HCEC 1CT (cell line): ENCODE measurements at places on chromosomes 1 and 21.

GRCh38 chr1:23772049-23772853 is 6.0 kb upstream of the PITHD1 start:
- DNase-seq = peak; percentile 71

GRCh38 chr1:27886353-27886679 is 14.0 kb downstream of the THEMIS2 start:
- no peak for DNase-seq

DNA sequence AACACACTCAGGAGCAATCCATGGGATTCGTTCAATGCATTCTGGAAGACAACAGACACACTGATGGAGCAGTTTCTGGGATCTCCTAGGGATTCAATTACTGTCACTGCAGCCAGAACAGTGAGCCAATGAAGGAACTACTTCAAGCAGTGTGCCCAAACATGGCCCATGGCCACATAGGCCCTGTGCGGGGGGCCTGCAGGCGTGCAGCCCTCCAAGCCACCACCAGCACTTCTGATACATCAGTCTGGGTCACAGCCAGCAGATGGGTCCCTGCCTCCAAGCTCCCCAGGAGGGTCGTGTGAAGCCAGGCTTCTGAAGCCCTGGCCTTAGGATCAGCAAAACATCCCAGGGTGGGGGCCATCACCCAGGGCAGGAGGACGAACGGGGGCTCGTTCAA is 99.3 kb downstream of the RAVER2 start:
- no peak for DNase-seq

GRCh38 chr1:33721301-33721815 is 142.5 kb upstream of the HMGB4 start:
- DNase-seq = no peak

DNA sequence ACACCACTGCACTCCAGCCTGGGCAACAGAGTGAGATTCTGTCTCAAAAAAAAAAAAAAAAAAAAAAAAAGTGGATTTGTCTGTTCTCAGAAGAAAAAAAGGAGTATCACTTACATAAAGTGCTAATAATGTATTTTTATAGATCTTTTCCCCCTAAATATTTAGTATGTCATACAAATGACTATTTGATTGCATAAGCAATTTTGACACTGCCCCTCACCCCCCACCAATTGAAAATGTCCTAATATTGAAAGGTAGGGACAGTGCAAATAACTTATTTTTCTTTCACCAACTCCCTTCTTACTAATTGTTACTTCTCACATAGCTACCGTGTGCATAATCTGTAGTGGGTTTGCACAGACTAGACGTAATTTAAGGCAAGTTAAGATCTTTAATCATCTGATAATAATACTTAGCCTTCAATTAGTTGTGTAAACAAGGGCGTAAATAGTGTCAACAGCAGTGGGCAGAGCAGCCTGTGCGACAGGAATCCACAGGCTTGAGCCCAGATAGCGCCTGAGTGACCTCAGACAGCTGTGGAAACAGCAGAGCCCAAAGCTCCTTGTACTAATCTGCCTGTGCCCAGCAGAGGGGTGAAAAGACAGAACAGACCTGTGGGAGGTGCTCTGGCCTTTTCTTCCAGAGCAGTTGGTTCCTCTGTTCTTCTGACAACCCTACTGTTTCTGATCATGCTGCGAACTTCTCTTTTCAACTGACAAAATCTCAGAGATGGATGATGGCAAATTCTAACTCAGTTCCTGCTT is 4.5 kb upstream of the IER5 start:
- DNase-seq = peak; percentile 55

- DNase-seq = no peak
Measured at GRCh38 chr1:87051965-87052364, 137.5 kb downstream of the HS2ST1 start.

- DNase-seq = no peak
Measured at GRCh38 chr1:16140068-16140596, 15.7 kb downstream of the EPHA2 start.

- DNase-seq = no peak
Measured at GRCh38 chr1:201479201-201479730, 10.3 kb upstream of the PHLDA3 start.

- DNase-seq = no peak
Measured at GRCh38 chr21:41366522-41367151, 4.8 kb downstream of the MX2 start.
